ENCODE measurements at places on chromosomes 7 and 10.

DNA sequence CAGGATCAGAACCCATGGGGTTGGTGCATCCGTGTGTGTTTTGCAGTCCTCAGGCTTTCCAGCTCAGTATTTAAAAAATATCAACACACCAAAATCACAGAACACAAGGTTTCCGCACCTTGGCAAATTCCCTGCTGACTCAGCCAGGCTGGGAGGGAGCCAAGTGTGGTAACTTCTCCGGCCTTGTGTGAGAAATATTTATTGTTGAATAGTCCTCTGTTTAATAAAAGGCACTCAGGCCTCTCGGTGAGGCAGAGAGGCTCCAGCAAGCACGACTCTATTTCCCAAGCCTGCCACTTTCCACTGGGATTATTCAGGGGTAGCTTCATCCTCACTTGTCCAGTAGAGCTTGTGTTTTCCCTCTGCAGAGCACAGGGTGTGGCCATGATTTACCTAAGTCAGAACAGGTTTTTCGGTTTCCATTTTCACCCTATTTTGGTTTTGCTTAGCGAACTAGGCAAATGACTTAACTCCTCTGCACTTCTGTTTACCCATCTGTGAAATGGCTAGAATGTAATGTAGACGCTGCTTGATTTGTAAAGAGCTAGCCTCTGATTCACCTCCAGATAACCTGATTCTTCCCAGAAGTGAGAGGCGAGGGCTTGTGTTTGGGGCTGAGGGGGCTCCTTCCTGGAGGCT, 13.0 kb upstream of the CHST15 start:
- no peak for ATAC-seq

DNA sequence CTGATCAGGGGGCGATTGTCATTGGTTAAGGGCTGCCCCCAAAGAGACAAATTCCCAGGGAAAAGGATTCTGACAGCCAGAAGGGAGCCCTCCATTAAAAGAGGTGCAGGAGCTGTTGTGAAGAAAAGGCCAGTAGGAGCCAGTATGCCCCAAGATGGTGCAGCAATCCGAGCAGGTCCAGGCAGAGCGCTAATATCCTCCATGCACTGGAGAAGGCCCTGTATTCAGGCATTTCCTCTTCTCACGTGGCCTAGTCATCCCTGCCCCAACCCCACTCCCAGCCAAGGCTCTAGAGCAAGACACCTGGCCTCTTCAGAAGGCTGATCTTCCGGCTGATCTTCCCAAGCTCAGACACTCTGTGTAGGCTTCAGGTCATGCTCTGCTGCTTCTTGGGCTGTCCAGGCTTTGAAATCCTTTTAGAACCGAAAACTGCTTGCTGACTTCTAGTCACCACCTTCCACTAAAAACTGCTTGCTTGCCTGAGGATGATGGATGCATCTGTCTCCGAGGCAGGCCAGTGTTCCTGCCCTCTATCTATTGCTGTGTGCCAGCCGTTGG, 77.4 kb downstream of the CYP26A1 start:
- ATAC-seq = no peak

- ATAC-seq = no peak
Observed at GRCh38 chr7:77360969-77361368, 55.2 kb downstream of the GSAP start.

DNA sequence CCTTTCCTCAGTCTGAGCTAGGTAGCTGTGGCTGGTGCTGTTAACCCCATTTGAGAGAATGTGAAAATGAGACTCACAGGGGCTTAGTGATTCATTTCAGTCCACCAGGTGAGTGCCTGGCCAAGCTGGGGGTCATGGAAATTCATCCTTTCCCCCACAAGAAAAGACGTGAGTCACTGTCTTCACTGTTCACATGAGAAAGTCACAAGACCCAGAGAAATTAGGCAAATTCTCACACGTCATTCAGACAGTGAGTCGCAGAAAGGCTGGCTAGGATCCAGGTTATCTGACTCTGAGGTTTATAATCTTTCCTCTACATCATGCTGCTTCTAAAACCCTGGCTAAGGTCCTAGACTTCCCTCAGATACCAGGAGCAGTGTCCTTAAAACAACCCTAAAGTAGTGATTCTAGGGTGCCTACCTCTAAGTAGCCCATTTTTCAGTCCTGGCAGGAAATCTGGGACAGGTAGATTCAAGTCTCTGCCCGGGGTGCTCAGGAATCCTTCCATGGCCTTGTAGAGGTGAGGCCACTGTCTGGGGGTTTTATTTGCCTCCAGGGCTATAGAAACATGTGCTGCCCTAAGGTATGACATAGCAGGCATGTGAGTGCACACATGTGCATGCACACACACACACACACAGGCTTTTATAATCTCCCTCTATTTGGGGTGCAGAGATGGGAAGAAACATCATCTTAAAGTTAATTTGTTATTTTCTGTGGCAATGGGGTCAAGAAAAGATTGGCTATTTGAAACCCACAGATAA, 427.9 kb upstream of the CELF2 start:
- peak; percentile 67 for ATAC-seq

- no peak for ATAC-seq
Observed at GRCh38 chr10:78457804-78458482, 424.3 kb downstream of the RPS24 start.

GRCh38 chr7:16918288-16918895, 36.6 kb upstream of the AGR3 start:
- no peak for ATAC-seq

- no peak for ATAC-seq
Observed at GRCh38 chr7:66503551-66504031, 125.1 kb upstream of the KCTD7 start.
